ENCODE measurements at places on chromosomes 7 and 10.

- DNase-seq, result no peak
These were observed 211.8 kb upstream of the FOXK1 start for GRCh38 chr7:4470246-4470645.

GRCh38 chr10:129035052-129035827, 431.8 kb upstream of the MGMT start:
- DNase-seq, result peak; percentile 51

GRCh38 chr10:7819121-7819460, 786 bp downstream of the TAF3 start:
- DNase-seq, result peak; percentile 19

DNA sequence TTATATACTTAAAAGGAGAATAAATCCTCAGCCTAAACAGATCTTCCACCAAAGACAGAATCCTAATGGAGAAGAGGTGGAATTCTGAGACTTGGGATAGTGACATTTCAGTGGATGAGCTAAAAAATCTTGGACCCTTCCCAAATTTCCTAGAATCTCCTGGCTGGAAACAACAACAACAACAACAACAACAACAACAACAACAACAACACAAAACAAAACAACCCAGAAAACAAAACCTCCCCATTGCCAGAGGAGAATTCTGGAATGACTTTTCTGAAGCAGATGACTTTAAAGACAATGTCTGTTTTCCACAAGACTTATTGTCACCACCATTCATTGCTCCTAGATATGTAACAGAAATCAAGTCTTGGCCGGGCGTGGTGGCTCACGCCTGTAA, 322.1 kb downstream of the ARL4A start:
- no peak for DNase-seq

DNA sequence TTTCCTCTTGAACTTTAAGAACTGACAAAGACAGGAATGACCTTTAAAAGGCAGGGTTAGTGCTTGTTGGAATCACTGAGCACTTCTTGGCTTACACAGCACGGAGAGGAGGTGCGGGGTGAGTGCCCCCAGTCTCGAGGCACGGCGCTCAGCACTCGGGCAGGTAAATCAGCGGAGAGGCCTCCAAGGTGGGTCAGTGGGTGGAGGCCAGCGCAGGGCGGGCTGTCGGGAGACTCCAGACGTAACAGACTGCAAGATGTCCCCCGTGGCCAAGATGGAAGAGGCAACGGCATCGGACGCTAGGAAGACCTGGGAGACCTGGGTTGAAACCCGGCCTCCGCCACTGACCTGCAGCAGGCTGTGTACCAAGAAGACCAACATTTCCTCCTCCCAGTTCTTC, 149.4 kb downstream of the MAD1L1 start:
- no peak for DNase-seq

GRCh38 chr7:108076156-108076555, 54.0 kb downstream of the LAMB4 start:
- no peak for DNase-seq

- DNase-seq, result no peak
These were observed 739.7 kb upstream of the ANKRD30A start for GRCh38 chr10:36385693-36386092.

DNA sequence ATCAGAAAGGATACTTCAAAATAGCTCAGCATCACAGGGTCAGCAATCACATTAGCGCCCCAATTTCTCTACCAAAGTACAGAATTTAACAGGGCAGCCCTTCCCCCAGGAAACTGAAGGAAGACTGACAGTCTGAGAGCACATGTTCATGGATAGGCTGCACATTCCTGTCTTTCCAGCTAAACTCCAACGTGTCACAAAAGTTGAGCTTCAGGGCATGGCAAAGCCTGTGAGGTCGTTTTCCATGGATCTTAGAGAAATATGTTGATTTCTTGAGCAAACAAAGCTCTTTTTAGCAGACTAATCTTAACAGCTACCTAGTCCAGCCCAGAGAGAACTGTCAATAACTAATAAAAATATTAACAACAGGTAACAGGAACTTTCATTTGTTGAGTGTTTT, 207.9 kb downstream of the GRM3 start:
- no peak for DNase-seq

- DNase-seq, result no peak
These were observed 72.6 kb upstream of the NANOS1 start for GRCh38 chr10:118956802-118957442.

DNA sequence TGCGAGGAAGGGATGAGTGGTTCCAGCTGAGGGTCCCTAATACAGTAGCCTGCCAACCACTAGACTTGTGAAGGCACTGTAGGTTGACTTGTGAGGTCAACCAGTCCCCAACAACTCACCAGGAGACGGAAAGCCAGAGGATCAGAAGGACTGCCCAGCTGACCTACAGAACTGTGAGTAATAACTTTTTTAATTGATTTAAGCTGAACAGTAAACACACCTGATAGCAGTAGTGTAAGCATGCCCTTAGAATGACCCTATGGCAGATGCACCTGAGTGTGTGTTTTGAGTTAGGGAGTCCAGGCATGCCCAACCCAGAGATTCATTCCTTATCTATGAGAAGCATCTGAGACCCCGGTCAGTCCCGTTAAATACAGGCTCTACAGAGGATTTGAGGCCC, 14.1 kb downstream of the PRLHR start:
- DNase-seq, result no peak

- DNase-seq, result no peak
These were observed 19.3 kb downstream of the MACC1 start for GRCh38 chr7:20197837-20198236.

GRCh38 chr10:107427016-107427415, 262.5 kb upstream of the SORCS1 start:
- DNase-seq, result no peak

- DNase-seq, result no peak
These were observed 1.7 kb downstream of the CDK6 start for GRCh38 chr7:92834507-92835260.

DNA sequence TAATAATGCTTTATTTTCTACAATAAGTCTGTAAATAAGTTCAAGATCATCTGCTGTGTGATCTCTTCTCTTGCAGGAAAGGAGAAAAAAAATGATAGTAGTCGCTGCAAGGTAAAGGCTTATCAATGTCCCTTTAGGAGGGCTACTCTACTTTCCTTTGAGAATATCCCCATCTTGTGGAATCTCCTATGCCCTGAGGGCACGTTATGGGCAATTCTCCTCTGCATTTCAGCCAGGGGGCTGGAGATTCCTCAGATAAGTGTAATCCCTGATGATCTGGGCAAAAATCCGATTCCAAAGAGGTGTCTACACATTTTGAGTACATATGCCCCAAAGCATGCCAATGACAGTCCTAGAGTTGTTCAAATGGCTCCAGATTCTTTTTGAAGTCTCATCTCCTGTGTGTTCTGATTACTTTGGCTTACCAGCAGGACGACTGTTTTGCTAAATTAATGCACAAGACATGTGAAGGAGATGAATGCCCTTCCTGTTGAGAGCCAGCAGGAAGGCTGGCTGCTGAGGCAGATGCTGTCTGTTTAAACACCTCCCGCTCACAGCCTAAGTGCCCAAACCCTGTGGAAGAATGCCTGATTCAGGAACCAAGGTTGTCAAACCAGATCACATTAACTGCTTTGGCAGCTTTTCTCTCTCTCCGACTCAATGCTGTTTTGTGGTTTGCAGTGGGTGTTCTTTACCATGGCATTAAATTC, 171.2 kb upstream of the COL1A2 start:
- no peak for DNase-seq

DNA sequence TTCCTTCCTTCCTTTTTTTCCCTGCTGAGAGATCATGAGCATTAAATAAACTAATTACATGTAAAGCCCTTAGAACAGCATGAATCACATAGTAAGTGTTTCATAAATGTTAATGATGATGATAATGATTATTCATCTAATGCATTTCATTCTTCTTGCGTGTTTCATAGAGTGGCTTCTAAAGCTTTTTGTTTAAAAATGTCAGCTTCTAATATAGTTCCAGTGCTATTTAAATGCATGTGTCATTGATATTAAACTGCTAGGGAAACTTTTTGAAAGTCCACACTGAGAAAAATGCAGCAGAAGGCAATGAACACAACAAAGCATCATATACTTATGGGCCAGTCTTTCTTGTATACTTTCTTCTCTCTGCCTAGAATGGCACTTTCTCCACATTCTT, 894.8 kb downstream of the REEP3 start:
- no peak for DNase-seq

DNA sequence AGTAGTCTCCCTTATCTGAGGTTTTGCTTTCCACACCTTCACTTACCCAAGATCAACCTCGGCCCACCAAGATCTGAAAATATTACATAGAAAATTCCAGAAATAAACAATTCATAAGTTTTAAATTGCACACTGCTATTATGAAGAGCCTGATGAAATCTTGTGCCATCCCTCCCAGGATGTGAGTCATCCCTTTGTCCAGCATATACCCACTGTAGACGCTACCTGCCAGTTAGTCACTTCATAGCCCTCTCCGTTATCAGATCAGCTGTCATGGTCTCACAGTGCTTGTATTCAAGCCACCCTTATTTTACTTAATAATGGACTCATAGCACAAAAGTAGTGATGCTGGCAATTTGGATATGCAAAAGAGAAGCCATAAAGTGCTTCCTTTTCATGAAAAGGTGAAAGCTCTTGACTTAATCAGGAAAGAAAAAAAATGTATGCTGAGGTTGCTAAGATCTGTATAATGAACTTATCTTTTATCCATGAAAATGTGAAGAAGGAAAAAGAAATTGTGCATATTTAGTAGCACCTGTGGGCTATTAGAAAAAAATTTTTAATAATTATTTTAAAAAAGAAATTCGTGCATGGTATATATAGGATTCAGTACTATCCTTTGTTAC, 9.8 kb upstream of the MRPS16 start:
- no peak for DNase-seq

- DNase-seq, result no peak
These were observed 1214.4 kb upstream of the C7orf33 start for GRCh38 chr7:147376192-147376591.

DNA sequence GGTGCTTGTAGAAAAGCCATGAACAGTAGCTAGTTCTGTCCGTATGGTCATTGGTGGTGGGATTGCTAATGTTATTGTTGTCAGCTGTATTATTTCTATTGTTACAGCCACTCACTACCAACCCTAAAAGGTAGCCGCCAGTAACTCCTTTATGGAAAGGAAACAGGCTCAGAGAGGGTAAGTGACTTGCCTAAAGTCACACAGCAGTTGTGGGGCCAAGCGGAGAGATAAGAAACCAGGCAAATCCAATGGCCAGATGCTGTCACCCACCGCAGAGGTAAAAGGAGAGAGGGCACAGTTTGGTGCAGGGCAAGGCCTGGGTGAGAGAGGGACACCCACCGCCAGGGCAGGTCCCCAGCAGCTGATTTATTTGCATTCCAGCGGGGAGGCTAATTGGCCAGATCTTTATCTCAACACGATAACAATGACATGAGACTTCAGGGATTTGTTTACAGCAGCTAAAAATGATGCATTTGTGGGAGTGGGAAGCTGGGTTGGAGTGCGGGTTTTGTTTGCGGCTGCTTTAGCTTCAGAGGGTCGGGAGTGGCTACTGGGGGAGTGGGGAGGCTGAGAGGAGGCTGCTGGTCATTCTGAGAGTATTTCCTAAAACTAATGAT, 8.6 kb upstream of the NKX2-3 start:
- no peak for DNase-seq

DNA sequence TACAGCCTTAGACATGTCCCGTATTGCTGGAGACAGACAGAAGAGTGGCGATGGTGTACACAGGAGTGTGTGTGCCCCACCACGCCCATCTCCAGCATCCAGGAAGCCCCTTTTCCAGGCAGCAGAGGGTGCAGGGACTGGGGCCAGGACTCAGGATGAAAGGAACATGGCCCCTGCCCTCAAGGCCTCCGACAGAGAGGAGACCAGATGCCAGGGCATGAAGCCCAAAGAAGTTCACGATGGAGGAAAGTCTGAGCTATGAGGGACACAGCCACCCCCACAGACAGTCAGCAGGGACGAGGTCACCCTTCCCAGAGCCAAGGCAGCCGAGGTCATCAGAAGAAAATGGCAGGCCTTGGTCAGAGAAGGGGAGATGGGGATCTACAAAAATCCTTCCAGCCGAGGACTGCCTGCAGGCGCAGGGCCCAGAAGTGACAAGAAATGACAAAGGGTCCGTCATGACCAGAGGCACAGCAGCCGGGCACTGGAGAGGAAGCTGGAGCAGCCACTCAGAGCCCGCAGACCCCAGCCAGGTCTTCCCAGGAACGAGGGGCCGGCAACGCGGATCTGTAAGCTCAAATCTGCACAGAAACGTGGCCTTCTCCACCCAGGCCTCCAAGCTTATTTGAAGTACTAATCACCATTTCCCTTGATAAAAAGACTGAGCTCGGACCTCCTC, 78.7 kb upstream of the PPP2R2D start:
- no peak for DNase-seq

- DNase-seq, result no peak
These were observed 5.4 kb downstream of the BRI3 start for GRCh38 chr7:98286701-98287485.

- no peak for DNase-seq
These were observed 76.6 kb upstream of the PPIF start for GRCh38 chr10:79270466-79271246.

- DNase-seq, result no peak
These were observed 246.1 kb downstream of the CELF2 start for GRCh38 chr10:11263767-11264166.

GRCh38 chr10:93280699-93281366, 201.3 kb downstream of the MYOF start:
- DNase-seq, result no peak

DNA sequence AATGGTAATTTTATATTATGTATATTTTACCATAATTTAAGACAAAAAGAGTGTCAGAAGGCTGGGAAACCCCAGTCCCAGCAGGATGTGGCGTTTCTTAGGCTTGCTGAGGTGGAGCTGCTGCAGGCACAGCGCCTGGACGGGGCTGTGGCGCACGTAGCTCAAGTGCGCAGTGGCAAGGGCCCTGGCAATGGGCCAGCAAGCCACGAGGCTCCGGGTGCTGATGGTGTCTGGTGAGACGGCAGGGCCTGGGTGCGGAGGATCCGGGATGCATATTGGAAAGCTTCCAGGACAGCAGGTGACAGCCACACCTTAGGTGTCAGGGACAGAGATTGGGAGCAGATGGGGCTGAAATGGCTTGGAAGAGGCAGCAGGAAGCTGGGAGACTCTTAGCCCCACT, 37.2 kb downstream of the CLEC2L start:
- no peak for DNase-seq

DNA sequence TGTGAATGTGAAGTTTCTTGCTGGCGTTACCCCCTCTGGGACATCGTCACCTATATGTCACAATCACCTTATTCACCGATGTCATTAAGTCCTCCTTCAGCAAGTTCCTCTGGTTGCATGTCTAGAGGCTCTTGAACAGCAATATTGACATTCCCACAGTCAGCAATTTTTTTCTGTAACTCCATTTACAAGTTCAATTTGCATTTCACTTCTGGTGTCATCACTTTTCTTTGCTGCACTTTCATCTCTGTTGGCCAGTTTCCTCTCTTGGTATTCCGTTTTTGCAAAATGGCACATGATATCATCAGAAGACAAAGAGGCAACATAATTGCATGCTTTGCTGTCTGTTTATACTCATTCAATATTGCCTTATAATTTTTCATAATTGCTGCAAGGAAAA, 69.8 kb downstream of the SRI start:
- DNase-seq, result no peak
